ENCODE measurements at places on chromosomes 5 and 9.
A peak's percentile ranks its signal among the peaks of the same experiment; 100 is the strongest.

- DNase-seq, result no peak
These were observed 1.4 kb upstream of the ETF1 start for GRCh38 chr5:138544181-138545134.

- no peak for DNase-seq
These were observed 30.6 kb downstream of the STX17 start for GRCh38 chr9:99936947-99937587.

DNA sequence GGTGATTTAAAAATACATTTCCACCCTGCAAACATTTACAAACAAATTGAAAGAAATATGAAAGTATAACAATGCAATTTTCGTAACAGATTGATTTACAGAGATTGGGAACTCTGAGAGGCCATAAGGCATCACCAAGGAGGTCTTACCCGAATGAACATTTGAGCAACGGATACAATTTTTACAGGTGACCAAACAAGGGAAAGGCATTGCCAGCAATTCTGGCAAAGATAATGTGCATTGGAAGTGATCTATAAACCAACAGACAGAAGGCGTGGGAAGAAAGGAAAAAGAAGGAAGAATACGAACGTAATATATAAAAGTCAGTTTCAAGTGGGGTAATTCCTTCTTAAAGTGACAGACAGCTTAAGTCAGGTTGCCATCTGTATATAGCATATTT lies 295.9 kb downstream of the CDH12 start:
- no peak for DNase-seq

- DNase-seq, result peak; percentile 54
These were observed 18.4 kb downstream of the URM1 start for GRCh38 chr9:128389395-128390149.

DNA sequence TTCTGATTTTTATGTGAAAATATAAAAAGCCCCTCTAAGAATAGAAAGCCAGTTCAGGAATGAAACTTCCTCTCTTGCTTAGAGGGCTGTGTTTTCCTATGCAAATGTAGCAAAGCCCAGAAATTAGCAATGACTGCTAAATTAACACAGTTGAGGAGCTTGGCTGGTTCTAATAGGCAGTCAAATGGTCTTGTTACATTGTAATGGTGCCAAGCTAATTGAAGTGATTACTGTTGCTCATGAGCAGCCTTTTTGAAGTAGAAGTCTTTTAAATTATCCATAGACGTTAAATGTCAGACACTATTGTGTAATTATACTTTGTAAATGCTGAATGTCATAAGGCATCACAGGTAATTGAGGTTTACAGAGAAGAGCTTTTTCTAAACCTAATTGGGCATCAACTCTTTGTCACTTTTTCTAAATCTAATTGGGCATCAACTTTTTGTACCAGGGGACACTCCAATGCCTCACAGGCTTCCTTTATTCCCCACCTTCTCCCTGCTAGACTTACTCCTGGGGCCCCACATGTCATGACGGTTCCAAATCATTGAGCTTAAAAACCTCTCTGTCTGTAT lies 229.1 kb downstream of the PSAT1 start:
- no peak for DNase-seq

All from ecto neural progenitor cell (in vitro differentiated cells).